ENCODE measurements at places on chromosomes 2 and 18.

GRCh38 chr18:57446322-57446721 lies 11.1 kb downstream of the ONECUT2 start:
- DNase-seq: no peak

DNA sequence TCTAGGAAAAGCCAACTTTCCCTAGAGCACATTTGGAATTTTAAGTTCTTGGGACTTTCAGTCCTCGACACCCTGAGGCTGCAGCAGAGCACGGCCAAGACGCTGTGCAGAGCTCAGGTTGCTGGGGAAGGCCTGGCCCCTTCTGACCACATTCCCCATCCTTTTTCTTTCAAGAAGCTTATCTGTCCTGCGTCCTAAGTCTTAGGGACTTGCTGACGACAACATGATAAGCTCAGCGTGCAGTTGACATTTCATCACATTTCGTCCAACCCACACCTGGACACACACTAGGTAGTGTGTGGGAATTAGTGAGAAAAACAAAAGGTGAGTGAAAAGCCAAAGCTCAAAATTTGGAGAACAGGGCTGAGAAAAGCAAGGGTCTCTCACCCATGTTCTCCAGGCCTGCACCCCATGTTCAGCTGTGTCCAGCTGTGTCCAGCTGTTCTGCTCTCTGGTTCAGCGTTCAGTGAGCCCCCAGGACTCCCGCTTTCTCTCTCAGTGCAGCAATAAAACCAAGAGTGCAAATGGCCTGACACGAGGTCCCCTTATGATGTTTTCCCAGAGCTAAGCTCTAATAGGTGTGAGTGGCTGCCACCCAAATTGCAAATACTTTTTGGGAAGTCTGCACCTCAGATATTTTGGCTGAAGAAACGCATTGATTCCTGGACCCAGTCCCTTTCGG lies 101.9 kb downstream of the RGPD3 start:
- no peak for DNase-seq

GRCh38 chr2:216636551-216637450 lies 3.6 kb downstream of the IGFBP2 start:
- DNase-seq: no peak

GRCh38 chr2:20620696-20621365 lies 30.1 kb downstream of the HS1BP3 start:
- no peak for DNase-seq

- no peak for DNase-seq
Observed at GRCh38 chr18:54607213-54608027, 16.4 kb downstream of the DYNAP start.

- no peak for DNase-seq
Observed at GRCh38 chr2:114542695-114543094, 100.3 kb downstream of the DPP10 start.

DNA sequence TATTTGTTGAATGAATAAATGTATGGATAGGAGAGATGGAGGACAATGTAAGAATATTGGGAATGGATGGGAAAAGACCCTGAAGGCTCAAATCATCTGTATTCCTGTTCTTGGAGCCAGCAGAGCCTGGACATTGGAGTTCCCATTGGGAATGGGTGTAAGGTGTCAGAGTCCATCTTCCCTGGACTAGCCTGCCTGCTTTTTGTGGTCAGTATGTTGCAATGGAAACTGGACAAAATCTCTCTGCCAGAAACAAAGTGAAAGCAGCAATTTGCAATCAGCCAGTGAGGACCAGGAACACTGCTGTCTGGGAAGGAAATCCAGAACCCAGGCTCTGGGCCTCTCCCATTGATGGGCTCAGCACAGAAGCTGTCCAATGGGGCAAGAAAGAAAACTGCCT lies 83.5 kb upstream of the SKOR2 start:
- DNase-seq: no peak

- no peak for DNase-seq
Observed at GRCh38 chr2:7026742-7027141, 109.5 kb downstream of the RNF144A start.

DNA sequence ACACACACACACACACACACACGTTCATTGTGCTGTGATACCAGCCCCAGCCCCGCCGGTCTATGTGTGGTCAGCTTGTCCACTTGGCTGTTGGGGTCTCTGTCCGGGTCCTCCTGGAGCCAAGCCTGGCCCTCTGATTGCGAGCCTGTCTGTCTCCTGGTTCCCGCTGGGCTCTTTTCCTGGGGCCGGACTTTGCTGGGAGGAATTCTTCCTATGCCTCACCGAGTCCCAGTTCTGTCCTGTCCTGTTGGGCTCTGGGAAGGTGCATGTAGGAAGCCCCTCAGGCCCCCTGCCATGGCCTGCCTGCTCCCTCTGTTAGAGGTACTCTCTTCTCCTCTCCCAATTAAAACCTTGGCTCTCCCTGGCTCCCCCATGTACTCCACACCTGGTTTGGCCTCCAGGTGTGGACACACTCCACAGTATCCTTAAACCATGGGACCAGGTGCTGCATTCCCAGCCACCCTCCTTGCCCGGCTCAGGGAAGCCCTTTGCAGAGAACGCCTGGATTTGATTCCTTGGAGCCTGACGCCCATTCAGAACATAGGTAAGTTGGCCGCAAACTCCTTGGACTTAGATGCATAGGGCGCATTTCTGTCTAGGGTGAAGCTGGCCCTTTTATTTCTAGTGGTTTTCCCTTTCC lies 42.3 kb downstream of the CABLES1 start:
- DNase-seq: no peak

GRCh38 chr2:239769554-239770245 lies 255.4 kb downstream of the NDUFA10 start:
- no peak for DNase-seq

DNA sequence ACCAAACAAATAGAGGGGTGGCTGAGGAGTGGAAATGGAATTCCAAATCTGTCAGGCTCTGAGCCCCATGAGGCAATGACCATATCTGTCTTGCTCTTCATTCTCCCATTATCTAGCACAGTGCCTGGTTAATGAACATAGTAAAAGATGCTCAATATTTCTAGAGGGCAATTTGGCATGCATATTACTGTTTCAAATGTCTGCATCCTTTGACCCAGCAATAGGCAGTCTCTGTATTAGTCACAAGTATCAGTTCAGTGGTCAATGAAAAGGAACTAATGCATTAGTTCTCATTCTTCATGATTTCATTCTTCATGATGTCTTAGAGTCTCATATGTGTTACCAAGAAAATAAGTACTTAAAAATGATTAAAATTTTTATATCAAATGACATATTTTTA lies 28.4 kb upstream of the MALL start:
- no peak for DNase-seq

DNA sequence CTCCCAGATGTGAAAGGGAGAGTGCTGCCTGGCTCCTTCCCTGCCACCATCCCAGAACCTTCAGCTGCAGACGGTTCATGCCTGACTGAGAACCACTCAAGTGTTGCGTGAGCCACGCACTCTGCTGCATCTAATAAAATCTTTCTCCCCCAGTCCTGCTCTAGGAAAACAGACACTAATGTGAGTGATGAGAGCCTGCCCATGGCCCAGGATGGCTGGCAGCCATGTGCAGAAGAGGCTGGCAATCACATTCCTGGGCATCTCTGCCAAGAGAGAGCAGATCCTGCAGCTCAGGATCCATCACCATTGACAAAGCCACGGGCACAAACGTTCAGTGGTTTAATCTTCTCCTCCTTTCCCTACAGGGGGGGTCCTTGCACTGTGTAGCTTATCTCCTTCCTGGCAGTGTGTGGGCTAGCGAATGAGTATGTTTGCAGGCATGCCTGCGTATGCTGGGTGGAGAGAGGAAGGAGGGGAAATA lies 477.5 kb downstream of the SLC4A3 start:
- no peak for DNase-seq

DNA sequence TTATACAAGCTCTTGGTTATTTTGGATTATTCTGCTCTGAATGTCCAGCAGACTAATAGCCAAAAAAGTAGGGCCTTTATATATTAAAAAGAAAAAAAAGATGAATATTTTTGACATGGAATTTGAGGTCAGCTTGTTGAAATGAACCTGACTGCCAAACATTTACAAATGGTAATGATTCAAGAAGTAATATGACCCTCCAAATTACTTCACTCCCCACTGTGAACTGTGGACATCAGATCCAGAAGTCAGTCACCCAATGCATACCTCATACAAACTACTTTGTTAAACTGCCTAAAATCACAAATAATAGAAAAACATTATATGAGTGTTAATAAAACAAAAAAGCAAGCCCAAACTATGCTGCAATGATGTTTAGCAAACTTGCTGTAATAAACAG lies 10.0 kb downstream of the EPG5 start:
- DNase-seq: no peak
